ENCODE measurements at places on chromosomes 2 and 18.

- no peak for DNase-seq
- H3K4me1 ChIP-seq: no peaks in the 10 kb centered on the region
- H3K27me3 ChIP-seq: peaks cover 43% of the 10 kb centered on the region
- no peak overlapping the region for H3K4me3 ChIP-seq
- no peak overlapping the region for H3K27ac ChIP-seq
- H3K36me3 ChIP-seq: no peaks in the 10 kb centered on the region
Measured at GRCh38 chr18:50507120-50507590, 52.7 kb upstream of the MAPK4 start.

DNA sequence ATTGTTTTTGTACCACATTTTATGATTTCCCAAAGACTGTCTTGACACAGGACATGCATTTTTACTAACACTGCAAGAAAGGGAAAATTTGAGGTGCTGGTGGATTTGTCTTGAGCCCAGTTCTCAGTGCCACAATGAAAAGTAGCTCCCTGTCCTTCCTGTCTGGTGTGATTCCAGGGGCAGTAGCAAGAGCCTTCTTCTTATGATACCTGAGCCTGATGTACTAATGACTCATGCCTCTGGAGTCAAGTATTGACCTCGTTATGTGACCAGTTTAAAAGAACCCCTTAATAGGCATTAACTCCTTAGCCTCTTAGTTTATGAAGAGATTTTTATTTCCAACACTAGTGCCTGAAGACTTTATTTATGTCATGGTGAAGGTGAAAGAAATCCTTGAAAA, 728.6 kb downstream of the SLC4A3 start:
- DNase-seq: no peak
- H3K27me3 ChIP-seq: no peaks in the 10 kb centered on the region
- H3K4me1 ChIP-seq: no peaks in the 10 kb centered on the region
- H3K4me3 ChIP-seq: no peak overlapping the region
- no peak overlapping the region for H3K27ac ChIP-seq

DNA sequence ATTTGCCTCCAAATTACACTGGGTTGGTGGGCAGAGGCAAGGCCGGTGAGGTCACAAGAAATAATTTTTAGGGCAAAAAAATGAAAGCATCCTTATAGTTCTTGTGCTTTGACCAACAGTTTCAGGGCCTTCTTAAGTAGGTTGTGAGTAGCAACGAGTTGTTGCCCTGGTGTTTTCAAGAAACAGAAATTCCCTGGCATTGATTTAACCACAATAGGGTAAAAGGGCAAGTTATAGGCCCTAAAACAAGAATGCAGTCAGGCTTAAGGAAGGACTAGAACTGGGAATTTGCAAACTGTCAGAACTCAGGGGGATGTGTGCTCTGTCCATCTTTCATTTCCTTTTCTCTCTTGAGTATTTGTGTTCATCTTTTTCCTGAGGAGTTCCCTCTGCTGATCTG, 46.1 kb upstream of the STPG4 start:
- no peak for DNase-seq
- H3K27me3 ChIP-seq: peaks cover 65% of the 10 kb centered on the region
- no peaks in the 10 kb centered on the region for H3K36me3 ChIP-seq
- no peaks in the 10 kb centered on the region for H3K4me1 ChIP-seq
- no peak overlapping the region for H3K27ac ChIP-seq

GRCh38 chr18:59918997-59919396, 19.2 kb downstream of the PMAIP1 start:
- H3K4me3 ChIP-seq: no peak overlapping the region
- peaks cover 4% of the 10 kb centered on the region for H3K36me3 ChIP-seq
- H3K27ac ChIP-seq: no peak overlapping the region
- peaks cover 8% of the 10 kb centered on the region for H3K27me3 ChIP-seq
- peaks cover 7% of the 10 kb centered on the region for H3K4me1 ChIP-seq

- no peak for DNase-seq
- H3K4me3 ChIP-seq: no peak overlapping the region
- H3K4me1 ChIP-seq: no peaks in the 10 kb centered on the region
- no peak overlapping the region for H3K27ac ChIP-seq
- no peaks in the 10 kb centered on the region for H3K36me3 ChIP-seq
Measured at GRCh38 chr2:130289780-130290179, 52.9 kb upstream of the IMP4 start.

DNA sequence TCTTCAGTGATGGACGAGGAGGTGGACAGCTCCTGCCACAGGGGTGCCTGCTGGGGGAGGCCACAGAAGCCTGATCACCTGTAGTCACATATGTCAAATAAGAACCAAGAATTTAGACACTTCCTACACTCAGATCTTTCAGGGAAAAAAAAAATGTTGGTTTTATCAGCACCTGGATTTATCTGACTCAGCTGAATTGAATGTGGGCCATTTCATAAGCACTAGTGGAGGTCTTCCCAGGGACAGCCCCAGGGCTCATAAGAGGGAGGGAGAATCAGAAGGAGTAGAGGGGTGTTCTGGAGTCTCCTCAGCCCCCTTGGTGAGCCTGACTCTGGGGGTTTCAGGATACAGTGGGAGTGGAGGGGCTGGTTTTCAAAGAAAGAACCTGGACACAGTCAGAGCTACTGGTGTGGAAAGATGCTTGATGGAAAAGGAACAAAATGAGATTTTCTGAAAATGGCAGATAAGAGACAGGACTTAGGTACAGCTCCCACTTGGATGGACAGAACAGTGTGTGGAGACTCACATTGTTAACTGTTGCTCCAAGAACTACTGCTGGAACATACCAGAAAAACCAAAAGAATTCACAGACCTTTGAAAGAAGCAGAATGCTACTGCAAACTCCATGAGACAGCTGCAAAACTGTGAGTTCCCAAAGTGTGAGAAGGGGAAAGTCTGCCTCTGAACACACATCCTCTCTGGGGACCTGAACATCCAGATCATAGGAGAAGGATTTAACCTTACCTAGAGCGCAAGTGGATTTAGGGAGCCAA, 45.4 kb downstream of the LCT start:
- H3K36me3 ChIP-seq: peaks cover 5% of the 10 kb centered on the region
- no peaks in the 10 kb centered on the region for H3K27me3 ChIP-seq
- no peak overlapping the region for H3K4me3 ChIP-seq

DNA sequence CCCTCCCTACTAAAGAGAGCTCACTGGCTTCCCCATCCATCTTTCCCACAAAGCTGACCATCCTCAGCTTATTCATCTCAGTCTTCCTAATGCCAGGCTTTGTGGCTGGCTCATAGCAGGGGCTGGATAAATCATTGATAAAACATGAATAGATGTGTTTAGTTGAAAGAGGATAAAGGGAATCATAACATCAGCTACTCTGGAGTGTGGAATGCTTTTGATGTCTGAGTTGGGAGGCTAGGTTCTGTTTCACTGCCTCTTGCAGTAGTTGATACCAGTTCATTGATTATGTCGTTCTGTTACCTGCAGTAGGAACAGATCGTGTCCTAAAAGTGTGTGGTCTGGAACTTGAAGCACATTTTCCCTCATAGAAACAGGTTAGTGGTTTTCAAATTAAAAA, 66.3 kb upstream of the HK2 start:
- peaks cover 7% of the 10 kb centered on the region for H3K4me1 ChIP-seq
- peaks cover 29% of the 10 kb centered on the region for H3K27me3 ChIP-seq
- no peaks in the 10 kb centered on the region for H3K36me3 ChIP-seq
- H3K27ac ChIP-seq: no peak overlapping the region
- no peak for DNase-seq

GRCh38 chr18:55095584-55095983, 136.3 kb upstream of the CCDC68 start:
- no peaks in the 10 kb centered on the region for H3K4me1 ChIP-seq
- no peak overlapping the region for H3K4me3 ChIP-seq
- no peak overlapping the region for H3K27ac ChIP-seq
- DNase-seq: no peak
- no peaks in the 10 kb centered on the region for H3K36me3 ChIP-seq

DNA sequence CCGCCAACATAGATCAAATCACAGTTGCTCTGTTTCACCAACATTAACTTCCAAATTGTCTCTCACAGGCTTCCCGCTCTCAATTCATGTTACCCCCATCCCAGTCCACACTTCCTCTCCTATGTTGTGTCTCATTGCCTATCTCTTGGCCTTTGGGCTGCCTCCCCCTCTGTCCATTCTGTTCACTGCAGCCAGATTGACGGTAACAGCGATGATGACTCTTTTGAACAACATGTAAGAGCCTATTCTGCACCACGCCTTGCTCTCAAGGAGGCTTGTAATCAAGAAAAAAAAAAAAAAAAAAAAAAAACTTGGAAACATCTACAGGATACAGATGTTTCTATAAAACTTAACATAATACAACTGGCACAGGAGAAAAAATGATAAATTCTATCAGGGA, 77.3 kb upstream of the RMDN2 start:
- H3K4me1 ChIP-seq: peaks cover 11% of the 10 kb centered on the region
- no peak overlapping the region for H3K27ac ChIP-seq
- peaks cover 6% of the 10 kb centered on the region for H3K36me3 ChIP-seq
- H3K4me3 ChIP-seq: no peak overlapping the region
- H3K27me3 ChIP-seq: peaks cover 7% of the 10 kb centered on the region

GRCh38 chr18:24095976-24096375, 42.9 kb upstream of the CABYR start:
- H3K27me3 ChIP-seq: no peaks in the 10 kb centered on the region
- peaks cover 20% of the 10 kb centered on the region for H3K4me1 ChIP-seq
- peak overlapping the region; percentile 70 for H3K27ac ChIP-seq
- H3K36me3 ChIP-seq: peaks cover 46% of the 10 kb centered on the region

DNA sequence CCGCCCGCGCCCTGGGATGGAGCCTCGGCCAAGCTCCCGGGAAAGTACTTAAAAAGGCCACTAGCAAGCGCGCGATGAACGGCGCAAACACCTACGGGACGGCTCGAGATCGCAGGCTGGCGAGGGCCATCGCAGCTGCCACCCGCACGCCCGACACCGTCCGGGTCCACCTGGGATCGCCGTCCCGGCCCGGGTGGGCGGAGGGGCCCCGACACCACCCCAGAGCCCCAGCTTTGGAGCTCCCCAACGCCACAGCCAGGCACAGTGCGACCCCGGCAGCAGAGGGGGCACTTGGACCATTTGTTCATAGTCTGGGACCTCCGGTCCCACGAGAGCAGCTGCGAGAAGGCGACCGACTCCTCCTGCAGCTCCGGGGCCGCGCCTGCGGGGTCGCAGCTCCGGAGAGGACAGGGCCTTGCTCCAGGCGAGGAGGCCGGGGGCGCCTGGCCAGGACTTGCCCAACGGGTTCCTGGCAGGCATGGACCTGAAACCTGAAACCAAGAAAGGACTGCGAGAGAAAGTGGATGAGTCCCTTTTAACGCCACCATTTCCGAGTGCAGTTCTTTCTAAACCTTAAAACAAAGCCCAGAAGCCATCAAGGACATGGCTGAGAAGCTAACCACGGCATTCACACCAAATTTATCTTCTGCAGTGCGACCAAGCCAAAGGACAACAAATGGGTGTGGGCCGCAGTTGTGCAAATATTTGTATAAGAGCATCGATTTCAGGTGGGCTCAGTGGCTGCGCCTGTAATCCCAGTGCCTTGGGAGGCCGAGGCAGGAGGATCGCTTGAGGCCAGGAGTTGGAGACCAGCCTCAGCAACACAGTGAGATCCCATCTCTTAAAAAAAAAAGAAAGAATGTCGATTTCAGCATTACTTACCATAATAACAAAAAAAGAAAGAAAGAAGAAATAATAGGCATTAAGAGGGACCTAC, 54.0 kb upstream of the IMP4 start:
- no peaks in the 10 kb centered on the region for H3K4me1 ChIP-seq
- H3K27me3 ChIP-seq: peaks cover 16% of the 10 kb centered on the region
- H3K27ac ChIP-seq: no peak overlapping the region
- H3K4me3 ChIP-seq: no peak overlapping the region
- DNase-seq: no peak
- no peaks in the 10 kb centered on the region for H3K36me3 ChIP-seq

DNA sequence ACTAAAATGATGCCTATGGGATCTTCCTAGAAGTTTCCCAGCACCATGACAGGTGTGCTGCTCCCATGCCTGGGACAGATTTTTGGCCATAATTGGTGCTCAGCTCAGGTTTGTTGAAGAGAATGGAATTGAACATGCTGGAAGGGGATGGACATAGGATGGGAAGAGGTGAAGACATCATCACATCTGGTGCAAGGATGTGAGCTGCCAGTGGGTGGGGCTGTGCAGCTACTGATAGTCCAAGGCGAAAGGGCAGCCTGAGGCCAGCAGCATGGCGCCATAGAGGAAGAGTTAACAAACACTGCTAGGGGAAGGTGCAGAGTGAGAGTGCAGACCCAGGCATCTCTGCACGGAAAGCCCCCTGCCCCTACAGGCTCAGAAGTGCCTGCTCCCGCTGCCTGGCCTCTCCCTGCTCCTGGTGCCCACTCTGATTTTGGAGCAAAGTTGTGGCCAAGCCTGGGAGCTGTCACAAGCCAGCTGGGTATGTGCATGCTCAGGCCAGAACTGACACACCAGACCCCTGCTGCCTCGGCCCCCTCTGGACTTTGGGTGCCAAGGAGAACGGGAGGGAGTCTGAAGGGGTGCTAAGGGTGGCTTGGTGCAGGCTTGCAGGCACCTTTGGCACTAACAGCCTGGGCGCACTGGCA, 178.6 kb downstream of the ZBTB7C start:
- peaks cover 4% of the 10 kb centered on the region for H3K36me3 ChIP-seq
- no peak overlapping the region for H3K27ac ChIP-seq
- H3K27me3 ChIP-seq: peaks cover 27% of the 10 kb centered on the region
- DNase-seq: no peak
- no peak overlapping the region for H3K4me3 ChIP-seq
- H3K4me1 ChIP-seq: peaks cover 18% of the 10 kb centered on the region

DNA sequence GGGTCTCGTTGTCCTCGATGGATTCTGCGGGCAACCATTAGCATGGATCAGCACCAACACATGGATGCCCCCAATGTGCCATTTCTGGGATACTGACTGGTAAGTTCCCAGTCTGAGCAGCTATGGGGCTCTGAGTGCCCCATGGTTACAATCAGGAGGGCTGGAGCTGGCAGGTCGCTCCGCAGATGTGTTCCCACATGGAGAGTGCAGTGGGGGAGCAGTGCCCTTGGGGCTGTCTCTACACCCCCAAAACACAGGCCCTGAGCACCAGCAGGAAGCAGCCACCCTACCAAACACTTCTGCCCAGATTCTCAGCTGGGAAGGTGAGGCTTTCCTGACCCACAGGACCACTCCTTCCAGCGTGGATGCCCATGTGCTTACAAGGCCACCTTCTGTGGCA, 8.0 kb downstream of the NGEF start:
- H3K27ac ChIP-seq: peak overlapping the region; percentile 54
- H3K27me3 ChIP-seq: no peaks in the 10 kb centered on the region
- H3K36me3 ChIP-seq: no peaks in the 10 kb centered on the region
- no peak for DNase-seq
- no peaks in the 10 kb centered on the region for H3K4me1 ChIP-seq

DNA sequence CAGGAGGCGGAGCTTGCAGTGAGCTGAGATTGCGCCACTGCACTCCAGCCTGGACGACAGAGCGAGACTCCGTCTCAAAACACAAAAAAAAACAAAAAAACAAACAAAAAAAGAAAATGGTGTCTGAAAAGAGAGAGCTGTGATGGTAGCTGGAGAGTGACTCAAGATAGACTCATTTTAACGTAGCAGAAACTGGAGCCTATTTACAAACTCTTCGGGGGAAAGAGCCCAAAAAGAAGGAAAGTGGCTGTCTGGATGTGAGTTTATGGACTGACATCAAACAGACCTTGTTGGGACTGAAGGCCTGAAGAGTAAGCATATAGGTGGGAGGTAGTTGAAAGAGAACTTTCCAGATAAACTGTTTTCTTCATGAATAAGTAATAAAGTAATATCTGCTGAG, 51.8 kb downstream of the LIMS1 start:
- peak overlapping the region; percentile 6 for H3K27ac ChIP-seq
- no peak for DNase-seq
- peaks cover 21% of the 10 kb centered on the region for H3K4me1 ChIP-seq
- H3K4me3 ChIP-seq: no peak overlapping the region
- peaks cover 5% of the 10 kb centered on the region for H3K36me3 ChIP-seq
